ENCODE measurements at places on chromosomes 2 and 18. TPM values are rescaled to one million over a fixed set of nuclear protein-coding genes. Genes with fewer than 3 reads are reported as not detected.

PTPRM gene
- 8.5 TPM for total RNA-seq

DNA sequence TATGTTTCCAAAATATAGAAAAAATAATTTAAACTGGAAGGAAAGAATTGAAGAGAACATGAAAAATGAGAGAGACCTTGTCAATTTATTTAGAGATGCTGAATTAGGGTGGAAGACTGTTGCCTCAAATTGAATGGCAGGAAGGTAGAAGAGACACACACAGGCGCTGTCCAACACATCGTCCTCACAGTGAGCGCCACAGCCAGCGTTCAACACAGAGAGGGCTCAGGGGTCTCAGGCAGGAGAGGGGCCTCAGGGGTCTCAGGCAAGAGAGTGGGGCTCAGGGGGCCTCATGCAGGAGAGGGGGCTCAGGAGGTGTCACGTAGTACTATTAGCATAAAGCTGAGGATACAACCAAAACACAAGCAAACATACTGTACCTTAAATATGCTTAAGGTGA is 65.7 kb downstream of the TMEM18 start:
- no peak overlapping the region for H3K27ac ChIP-seq
- H3K4me1 ChIP-seq, result no peaks in the 10 kb centered on the region
- H3K27me3 ChIP-seq, result no peaks in the 10 kb centered on the region
- no peak overlapping the region for H3K4me3 ChIP-seq

STEAP3 gene
- 0.27 TPM for total RNA-seq

GRCh38 chr2:61247204-61247812 is 85.3 kb downstream of the C2orf74 start:
- H3K27ac ChIP-seq, result no peak overlapping the region
- peaks cover 40% of the 10 kb centered on the region for H3K36me3 ChIP-seq
- no peak for DNase-seq
- H3K4me3 ChIP-seq, result no peak overlapping the region
- H3K27me3 ChIP-seq, result no peaks in the 10 kb centered on the region
- H3K4me1 ChIP-seq, result no peaks in the 10 kb centered on the region

SF3B1 gene
- 737 TPM for total RNA-seq

GRCh38 chr2:204749319-204749718 is 204.0 kb downstream of the PARD3B start:
- no peak for DNase-seq
- no peaks in the 10 kb centered on the region for H3K27me3 ChIP-seq
- H3K4me3 ChIP-seq, result no peak overlapping the region
- no peak overlapping the region for H3K27ac ChIP-seq
- H3K36me3 ChIP-seq, result no peaks in the 10 kb centered on the region

GPR35 gene
- total RNA-seq, result 7.1 TPM

DNA sequence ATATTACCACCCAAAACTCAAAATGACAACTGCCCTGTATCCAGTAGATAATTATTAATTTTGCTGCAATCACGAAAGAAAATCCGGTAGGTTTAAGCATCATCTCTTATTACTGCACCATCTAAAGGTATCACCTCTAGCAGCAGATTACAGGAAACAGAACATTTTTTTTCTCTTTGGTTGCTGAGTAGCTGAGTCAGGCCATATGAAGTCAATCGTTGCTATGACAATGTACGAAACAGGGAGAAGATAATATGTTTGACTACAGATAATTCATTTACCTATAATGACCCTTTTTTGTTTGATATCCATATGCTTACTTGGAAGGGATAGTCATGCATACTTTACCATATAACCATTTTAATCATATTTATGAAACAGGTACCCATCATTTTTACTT is 831.6 kb upstream of the CHAC2 start:
- H3K4me3 ChIP-seq, result no peak overlapping the region
- no peaks in the 10 kb centered on the region for H3K36me3 ChIP-seq
- H3K4me1 ChIP-seq, result no peaks in the 10 kb centered on the region
- H3K27ac ChIP-seq, result no peak overlapping the region

CERKL gene
- not detected for total RNA-seq

Measured in naive thymus-derived CD4-positive, alpha-beta T cell (primary cell).